ENCODE measurements at places on chromosomes 3 and 15. TPM values are rescaled to one million over a fixed set of nuclear protein-coding genes. Genes with fewer than 3 reads are reported as not detected.

The ZBTB47 gene
- total RNA-seq: 79.7 TPM

The CCR4 gene
- total RNA-seq: not detected

The IL5RA gene
- 0.42 TPM for total RNA-seq

The ALDH1A2 gene
- total RNA-seq: 41.2 TPM

The GABRB3 gene
- total RNA-seq: 4.3 TPM

The C3orf20 gene
- not detected for total RNA-seq

The THSD4 gene
- 6.5 TPM for total RNA-seq

The CIDEC gene
- total RNA-seq: 0.83 TPM

The RBMS3 gene
- 53.0 TPM for total RNA-seq

The GOLGA6D gene
- total RNA-seq: not detected

The C2CD4B gene
- 2.5 TPM for total RNA-seq

The CPLX3 gene
- total RNA-seq: not detected

The SCG5 gene
- total RNA-seq: 2.6 TPM

The TRPM1 gene
- not detected for total RNA-seq

The ITIH3 gene
- 0.83 TPM for total RNA-seq

The USP3 gene
- 41.7 TPM for total RNA-seq

The BTLA gene
- total RNA-seq: 1.5 TPM

DNA sequence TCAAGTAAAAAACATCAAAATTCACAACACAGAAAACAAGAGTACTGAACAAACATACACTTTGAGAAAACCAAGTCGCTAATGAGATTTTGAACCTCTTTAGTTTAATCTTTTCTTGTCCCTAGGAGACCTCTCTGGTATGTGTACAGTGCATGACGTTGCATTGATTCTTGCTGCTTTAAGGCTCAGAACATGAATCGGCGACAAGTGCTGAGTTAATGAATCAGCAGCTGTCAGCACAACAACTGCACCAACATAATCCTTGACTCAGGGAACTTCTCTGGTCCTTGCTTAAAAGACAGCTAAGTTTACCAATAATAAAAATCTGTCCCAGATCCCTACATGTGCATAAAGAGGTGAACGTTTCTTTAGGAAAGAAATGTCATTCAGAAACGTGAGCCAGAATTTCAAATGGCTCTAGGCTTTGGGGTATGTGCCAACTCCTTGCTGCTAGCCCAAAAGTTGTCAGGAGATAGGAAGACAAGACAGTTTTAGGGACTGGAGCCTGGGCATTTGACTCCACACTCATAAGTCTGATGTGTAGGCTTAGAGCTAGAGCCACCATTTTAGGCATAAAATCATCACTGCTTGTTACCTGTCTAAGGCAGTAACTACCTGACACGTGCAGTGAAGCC is 86.9 kb downstream of the IL5RA start:
- DNase-seq: no peak

GRCh38 chr15:63122002-63122875 is 578 bp downstream of the LACTB start:
- DNase-seq: peak; percentile 98

- DNase-seq: no peak
These were observed 873 bp downstream of the CAPN7 start for GRCh38 chr3:15206662-15207576.

GRCh38 chr3:73796382-73796781 is 171.6 kb upstream of the PDZRN3 start:
- DNase-seq: no peak

DNA sequence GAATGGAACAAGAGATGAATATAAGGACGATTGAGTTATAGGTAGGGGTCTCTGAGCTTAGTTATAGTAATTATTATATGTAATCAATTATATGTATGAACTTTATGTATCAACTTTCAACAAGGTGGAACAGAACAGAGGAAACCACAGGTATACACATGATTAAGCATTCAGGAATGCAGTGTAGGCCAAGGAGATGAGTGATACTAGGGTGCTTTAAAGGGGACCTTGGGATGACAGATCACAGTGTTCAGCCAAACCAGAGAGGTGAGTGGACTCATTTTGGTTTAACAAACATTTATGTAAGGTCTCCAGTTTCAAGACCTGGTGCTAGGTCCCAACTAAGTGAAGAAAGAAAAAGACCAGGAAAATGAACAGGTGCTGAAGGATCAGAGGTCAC is 895.5 kb downstream of the ROBO2 start:
- DNase-seq: no peak

DNA sequence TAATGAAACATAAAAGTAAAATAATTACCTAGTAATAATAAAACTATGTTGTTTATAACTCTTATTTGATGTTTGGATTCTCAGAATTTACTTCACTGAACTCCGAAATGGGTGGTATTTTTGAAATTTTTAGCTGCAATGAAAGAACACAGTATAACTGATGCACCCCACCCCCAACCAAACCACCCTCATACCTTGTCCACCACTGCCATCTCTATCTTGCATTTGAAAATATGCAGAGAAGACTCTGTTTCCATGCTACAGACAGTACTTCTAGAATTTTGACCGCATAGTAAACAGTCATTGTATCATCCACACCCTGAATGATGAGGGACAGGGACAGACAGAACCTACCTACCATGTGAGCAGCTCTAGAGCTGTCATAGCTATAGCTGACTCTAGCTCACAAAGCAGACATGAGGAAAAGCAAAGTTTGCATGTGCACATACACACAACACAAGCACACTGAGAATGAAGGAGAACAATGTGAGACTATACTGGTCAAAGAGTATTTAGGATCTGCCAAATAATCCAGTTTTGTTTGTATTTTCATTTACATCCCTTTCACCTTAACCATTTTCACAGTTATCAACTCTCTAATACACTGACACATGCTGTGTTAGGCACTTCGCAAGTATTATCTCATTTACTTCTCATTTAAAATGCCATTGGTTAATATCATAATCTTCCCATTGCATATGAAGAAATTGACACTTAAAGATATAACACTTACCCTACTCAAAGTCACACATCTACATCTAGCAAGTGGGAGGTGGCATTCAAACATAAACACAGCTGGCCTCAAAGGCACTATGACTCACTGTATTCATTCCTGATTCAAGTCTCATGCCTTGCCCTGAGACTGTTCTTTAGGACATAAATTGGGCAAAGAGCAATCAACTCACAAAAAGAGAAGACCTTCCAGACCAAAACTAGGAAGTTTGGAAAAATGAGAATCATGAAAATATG is 1014.7 kb upstream of the CFAP20DC start:
- DNase-seq: no peak

DNA sequence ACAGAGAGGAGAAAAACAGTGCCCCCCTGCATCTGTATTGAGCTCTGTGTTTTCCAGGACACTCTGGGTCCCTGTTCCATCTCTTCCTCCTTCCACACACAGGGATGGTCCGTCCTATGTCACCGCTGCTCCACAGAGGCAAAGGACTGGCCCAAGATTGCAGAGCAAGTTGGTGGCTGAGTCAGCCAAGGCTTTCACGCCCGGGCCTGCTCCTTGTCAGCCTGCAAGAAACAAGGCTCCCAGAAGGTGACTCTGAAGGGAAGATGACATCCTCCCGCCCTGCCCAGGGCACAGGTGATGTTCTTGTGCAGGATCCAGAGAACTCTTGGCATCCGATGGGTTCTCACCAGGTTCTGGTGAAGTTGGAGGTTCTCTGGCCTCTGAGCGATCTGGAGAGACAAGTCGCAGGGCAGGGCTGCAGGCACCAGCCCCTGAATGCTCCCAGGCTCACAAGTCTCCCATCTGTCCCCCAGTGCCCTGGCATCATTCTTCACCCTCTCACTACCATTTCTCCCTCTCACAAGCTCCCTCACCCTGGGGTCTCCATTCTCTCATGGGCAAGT is 138.6 kb downstream of the MEGF11 start:
- no peak for DNase-seq

DNA sequence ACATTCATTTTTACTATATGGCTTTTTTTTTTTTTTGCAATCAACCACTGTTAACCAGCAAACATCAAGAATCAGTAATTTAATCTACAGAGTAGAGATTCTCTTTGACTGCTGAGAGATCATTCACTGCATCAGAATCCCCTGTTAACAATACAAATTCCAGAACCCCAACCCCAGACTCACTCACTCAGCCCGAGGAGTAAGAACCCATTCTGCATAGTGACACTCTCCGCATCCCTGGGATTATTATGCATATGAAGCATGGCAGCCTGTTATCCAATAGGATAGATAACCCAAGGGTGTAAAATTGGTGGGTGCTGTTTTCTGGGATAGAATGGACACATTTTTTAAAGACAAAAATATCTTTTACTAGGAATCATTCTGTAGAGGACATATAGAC is 76.3 kb upstream of the CCDC39 start:
- no peak for DNase-seq

- DNase-seq: no peak
These were observed 10.5 kb downstream of the TTC23 start for GRCh38 chr15:99238849-99239248.

- DNase-seq: no peak
These were observed 40.5 kb downstream of the NUDT16 start for GRCh38 chr3:131421957-131422498.

GRCh38 chr15:72265031-72265430 is 7.3 kb downstream of the PARP6 start:
- no peak for DNase-seq

- no peak for DNase-seq
These were observed 103.2 kb upstream of the BNIP2 start for GRCh38 chr15:59792359-59792758.

- no peak for DNase-seq
These were observed 639 bp downstream of the NIPA1 start for GRCh38 chr15:22786868-22787698.

- no peak for DNase-seq
These were observed 64.3 kb downstream of the SLCO3A1 start for GRCh38 chr15:91917686-91918360.

- DNase-seq: no peak
These were observed 247.3 kb upstream of the CHRM5 start for GRCh38 chr15:33720952-33721351.

DNA sequence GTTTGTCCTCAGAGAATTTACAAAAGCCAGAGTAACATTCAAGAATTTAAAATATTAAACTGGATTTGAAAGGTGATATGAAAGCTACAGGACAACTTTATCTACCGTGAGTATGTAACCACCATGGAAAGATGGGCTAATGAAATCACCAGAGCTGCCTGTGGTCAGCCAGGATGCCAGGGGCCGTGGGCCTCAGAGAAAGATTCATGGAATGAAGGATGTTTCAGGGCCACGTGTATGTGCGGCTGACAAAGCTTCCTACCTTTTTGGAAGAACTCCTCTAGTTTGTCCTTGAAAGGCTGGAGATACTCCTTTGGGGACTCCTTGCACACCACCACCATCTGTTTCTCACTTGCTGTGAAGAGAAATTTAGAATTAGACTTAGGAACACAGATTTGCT is 138.9 kb downstream of the GREM1 start:
- DNase-seq: no peak
